ENCODE measurements at places on chromosomes 4 and X.

GRCh38 chr4:76058888-76059426 lies 15.6 kb upstream of the ART3 start:
- no peak for DNase-seq

DNA sequence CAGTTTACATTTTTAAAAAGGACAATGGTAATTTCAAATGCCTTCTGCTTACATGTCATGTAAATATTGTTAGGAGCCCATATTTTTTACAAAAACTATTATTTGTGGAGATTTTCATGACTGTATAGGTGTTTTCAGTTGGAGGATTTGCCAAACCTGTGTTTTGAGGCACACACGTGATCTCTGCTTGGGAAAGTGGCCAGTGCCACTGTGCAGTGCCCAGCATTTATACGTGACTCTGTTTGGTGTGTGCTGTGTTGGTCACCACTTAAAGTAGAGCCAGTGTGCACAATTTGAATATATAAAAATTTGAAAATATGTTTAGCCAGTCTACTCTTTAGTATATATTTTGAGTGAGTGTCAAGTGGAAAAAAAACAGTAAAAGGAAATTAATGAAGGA lies 26.8 kb upstream of the NAP1L5 start:
- no peak for DNase-seq

DNA sequence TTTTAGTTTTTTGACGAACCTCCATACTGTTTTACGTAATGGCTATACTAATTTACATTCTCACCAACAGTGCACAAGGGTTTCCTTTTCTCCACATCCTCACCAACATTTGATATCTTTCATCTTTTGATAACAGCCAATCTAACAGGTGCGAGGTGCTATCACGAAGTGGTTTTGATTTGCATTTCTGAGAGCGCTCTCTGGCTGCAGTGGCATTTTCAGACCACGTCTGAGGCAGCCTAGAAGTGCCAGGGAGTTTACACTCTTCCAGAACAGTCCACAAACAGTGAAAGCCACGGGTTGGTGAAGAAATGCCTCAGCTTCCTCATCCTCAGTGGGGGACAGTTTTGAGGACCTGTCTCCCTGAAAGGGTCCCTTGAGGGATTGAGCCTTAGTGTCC lies 471.0 kb downstream of the BCOR start:
- DNase-seq: no peak

DNA sequence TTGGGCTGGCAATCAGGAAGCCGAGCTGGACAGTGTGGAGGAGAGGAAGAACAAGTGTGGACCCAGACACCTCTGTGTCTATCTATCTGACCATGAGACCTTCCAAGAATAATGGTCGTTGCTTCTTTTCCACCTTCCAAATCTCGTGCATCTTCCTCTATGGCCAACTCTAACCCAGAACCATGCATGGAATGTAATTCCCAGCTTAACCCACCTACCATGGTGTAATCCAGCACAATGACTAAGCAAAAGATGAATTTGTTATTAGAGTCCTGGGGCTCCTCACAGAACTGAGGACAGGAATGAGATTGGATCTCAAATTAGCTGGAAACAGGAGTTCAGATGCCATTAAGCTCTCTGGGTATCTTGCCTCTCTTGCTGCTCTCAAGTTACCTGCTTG lies 17.4 kb upstream of the TMEM184C start:
- DNase-seq: no peak

GRCh38 chr4:139282065-139282720 lies 2.2 kb upstream of the MGARP start:
- no peak for DNase-seq

- no peak for DNase-seq
Measured at GRCh38 chrX:15128861-15129260, 141.0 kb downstream of the ASB9 start.

DNA sequence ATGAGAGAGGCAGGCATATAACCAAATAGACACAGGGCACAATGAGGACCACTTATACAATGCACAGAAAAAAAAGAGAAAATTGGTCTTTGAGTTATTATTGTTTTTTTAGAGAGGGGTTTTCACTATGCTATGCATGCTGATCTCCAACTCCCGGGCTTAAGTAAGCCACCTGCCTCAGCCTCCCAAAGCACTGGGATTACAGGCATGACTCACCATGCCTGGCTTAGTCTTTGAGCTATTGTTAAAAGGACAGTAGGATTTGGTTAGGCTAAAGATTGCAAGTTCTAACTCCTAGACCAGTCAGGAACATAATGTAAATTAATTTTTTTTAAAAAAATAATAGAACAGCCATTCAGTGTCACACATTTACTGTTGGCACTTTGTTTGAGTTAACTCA lies 340.1 kb downstream of the GPAT3 start:
- DNase-seq: no peak

GRCh38 chr4:87680271-87680670 lies 30.2 kb downstream of the DMP1 start:
- no peak for DNase-seq

DNA sequence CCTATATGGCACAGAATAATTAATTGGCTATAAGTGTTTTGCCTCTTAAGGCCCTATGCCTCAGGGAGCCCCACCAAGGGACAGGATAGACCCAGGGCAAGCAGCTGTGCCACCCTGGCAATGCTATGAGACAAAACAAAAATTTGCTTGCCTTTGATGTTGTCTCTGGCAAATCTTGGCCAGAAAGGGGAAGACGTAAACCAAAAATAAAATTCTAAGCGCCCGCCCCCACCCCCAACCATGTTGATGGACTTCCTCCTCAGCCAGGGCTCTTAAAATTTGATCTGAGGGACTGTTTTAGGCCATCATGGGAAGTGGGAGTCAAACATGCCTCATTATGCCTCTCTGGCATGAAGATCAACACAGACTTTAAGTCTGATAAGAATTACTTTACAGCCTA lies 130.5 kb upstream of the APOOL start:
- DNase-seq: no peak

GRCh38 chrX:85052636-85053343 lies 49.1 kb downstream of the APOOL start:
- peak; percentile 8 for DNase-seq

GRCh38 chr4:110900213-110900769 lies 277.4 kb upstream of the PITX2 start:
- no peak for DNase-seq

GRCh38 chr4:151199319-151200190 lies 77.4 kb upstream of the PRSS48 start:
- no peak for DNase-seq

GRCh38 chr4:107037199-107037584 lies 1.1 kb upstream of the DKK2 start:
- DNase-seq: no peak

DNA sequence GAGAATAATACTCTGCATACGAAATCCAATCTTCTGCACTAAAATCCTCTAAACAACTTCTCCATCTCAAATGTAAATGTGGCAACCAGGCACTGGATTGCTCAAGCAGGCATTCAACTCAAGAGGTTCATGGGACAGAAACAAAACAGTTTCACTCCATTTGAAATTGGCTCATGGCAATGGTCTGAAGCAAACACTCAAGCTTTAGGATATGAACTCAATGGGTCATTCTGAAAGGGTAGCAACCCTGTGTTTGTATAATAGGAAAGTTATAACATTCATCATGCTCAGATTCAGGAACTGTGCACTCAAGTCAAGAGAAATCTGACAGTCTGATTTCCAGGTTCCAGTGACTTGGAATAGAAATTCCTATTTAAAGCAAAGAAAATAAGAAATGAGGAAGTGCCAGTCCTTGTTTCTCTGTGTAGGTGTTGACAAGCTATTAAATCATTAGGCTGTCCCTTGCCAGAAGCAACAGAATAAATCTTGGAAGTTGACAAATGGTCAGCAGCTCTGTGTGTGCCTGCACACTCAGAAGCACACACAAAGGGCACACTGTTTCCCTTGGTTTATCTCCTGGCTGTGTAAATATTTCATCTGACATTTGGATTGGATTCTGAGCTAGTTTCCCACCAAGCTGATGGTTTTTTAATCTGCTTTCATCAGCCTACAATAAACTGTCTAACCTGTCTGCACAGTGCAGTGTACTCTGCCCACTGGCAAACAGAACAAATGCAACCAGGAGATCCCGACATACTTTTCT lies 75.9 kb upstream of the CITED1 start:
- peak; percentile 11 for DNase-seq

DNA sequence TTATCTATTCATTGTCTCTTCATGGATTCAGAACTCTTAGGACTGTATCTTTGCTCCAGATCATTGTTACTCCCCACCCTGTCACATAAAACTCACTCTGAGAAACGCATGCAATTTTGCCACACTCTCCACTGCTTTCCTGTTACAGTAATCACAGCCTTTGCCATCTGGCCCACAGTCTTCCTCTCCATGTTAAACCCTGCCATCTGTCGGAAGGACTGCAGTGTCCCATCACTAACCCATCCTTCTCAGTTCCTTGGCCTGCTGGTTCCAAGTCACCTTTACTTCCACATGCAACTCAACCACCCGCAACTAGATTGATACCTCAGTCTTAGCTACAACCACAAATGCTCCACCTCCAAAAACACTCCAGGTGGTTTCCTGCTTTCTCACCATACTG lies 308.7 kb upstream of the FAM241A start:
- DNase-seq: no peak

DNA sequence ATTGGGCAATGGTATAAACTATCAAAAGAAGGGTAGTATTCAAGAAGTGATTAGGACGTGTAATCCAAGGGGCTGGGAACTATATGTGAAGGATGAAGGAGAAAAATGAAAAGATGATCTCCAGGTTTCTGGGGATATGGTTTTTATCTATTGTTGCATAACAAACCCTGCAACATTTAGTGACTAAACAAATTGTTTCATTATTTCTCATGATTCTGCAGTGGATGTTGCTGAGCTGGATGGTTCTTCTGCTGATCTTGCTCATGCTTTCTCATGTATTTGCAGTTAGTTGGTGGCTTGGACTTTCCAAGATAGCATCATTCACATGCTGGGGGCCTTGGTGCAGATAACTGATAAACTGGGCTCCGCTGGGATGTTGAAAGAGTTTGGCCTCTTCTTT lies 29.1 kb downstream of the PHOX2B start:
- no peak for DNase-seq

DNA sequence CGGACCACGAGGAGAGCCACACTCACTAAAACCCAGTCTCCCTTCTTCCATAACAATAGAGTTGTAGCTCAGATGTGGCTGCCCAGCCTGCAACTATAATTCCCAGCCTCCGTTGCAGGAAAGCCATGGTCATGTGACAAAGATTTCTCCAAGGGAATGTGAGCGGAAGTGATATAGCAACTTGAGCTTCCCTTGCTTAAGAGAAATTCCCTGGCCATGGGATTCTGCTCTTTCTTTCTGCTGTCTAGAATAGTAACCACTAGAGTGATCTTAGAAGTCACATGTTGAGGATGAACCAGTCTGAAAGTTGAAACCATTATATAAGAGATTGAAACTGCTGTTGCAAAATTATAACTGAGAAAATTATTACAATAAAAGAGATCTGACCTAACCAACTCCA lies 86.4 kb upstream of the MED14 start:
- DNase-seq: no peak

- no peak for DNase-seq
Measured at GRCh38 chr4:46937493-46937892, 28.4 kb upstream of the COX7B2 start.

GRCh38 chrX:15399962-15400391 lies 15.8 kb upstream of the VEGFD start:
- DNase-seq: no peak

GRCh38 chr4:117700111-117700892 lies 334.0 kb upstream of the NDST3 start:
- DNase-seq: no peak

- no peak for DNase-seq
Measured at GRCh38 chrX:37320541-37321203, 28.5 kb upstream of the PRRG1 start.

- DNase-seq: no peak
Measured at GRCh38 chr4:80171656-80172055, 25.6 kb upstream of the PRDM8 start.

GRCh38 chr4:80710748-80711451 lies 319.6 kb upstream of the BMP3 start:
- no peak for DNase-seq

GRCh38 chr4:72942565-72942964 lies 127.0 kb downstream of the COX18 start:
- no peak for DNase-seq

DNA sequence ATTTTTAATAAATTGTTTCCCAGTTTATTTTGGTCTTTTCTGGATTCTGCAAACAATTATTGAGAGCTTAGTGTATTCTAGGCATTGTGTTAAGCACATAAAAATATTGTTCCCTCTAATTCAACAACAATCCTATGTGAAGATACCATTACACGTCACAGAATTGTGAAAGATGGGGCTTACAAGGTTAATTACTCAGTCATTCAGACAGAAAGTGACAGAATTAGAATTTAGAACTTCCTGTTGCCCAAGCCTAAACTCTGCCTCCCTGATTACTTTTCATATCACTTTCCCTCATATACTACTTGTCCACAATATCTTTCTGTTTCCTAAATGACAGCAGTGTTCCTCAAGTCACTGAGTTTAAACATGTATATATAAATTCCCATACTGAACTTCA lies 186.7 kb upstream of the VEGFC start:
- no peak for DNase-seq

DNA sequence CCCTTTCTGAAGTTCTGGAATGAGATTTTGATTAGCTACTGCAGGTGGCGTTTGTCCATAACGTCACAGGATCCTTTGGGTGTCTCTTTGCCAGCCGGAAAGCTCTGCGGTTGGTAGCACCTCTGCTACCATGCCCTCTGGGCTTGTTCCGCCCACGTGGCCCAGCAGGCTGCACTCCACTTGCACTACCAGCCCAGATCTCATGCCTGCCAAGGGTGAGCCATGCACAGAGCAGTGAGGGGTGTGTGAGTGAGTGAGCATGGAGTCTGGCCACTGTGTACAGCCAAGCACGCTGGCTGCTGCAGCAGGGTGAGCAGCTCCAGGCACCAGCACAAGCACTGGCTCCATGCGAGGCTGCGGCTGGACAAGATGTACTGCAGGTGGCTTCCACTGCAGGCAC lies 6.6 kb upstream of the HNRNPD start:
- no peak for DNase-seq

DNA sequence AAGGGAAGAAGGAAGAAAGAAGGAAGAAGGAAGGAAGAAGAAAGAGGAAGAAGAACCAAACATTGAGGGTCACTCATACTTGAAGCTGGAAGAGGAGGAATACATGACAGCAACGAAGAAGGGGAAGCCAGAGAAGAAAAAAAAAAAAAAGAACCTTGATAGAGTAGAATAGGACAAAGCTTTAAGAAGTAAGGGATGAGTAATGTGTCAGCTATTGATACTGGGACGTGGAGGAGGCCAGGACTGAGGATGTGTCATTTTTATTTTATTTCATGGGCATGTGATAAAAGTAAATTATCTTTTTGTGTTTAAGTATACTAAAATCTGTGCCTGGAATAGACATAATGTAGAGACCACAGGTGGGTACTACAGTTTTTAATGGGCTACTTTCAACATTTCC lies 6.4 kb downstream of the EDA2R start:
- DNase-seq: no peak

- no peak for DNase-seq
Measured at GRCh38 chrX:151970661-151971060, 3.8 kb downstream of the GABRE start.

- DNase-seq: no peak
Measured at GRCh38 chrX:73401591-73402266, 45.1 kb upstream of the CDX4 start.

- no peak for DNase-seq
Measured at GRCh38 chr4:127355743-127356142, 277.0 kb upstream of the INTU start.
